Activated CD4-positive, CD25-positive, alpha-beta regulatory T cell treated with anti-CD3 and anti-CD28 coated beads, Interleukin-2, amount 50 U/mL, for 72 hours (primary cell): ENCODE measurements at places on chromosomes 16 and 17.

DNA sequence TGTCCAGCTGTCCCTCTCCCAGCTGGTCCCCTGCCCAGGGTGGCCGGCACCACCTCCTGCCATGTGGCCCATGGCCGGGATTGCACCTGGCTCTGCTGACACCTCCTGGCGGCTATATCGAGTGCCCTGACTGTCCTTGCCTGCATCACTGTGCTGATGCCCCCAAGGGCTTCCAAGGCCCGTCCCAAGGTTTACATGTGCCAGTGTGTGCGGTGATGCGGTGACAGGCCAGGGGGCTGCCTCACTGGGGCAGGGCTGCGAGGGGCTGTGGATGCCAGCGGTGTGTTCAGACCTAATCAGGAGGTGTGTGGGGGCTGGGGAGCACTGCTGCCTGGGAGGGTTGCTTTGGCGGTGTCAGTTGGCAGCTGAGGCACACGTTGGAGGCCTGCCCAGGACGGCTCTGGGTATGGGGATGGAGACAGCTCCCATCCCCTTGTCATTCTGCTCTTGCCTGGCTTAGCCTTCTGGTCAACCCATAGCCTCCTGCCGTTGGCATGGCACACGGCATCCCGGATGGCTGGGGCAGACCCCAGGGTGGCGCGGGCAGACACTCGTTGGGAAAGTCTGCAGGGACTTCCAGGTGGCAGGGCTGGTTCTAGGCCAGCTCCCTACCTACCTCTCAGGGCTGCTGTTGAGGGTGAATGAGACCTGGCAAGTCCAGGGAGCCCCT, 5.5 kb downstream of the MAP2K3 start:
- no peak for DNase-seq

DNA sequence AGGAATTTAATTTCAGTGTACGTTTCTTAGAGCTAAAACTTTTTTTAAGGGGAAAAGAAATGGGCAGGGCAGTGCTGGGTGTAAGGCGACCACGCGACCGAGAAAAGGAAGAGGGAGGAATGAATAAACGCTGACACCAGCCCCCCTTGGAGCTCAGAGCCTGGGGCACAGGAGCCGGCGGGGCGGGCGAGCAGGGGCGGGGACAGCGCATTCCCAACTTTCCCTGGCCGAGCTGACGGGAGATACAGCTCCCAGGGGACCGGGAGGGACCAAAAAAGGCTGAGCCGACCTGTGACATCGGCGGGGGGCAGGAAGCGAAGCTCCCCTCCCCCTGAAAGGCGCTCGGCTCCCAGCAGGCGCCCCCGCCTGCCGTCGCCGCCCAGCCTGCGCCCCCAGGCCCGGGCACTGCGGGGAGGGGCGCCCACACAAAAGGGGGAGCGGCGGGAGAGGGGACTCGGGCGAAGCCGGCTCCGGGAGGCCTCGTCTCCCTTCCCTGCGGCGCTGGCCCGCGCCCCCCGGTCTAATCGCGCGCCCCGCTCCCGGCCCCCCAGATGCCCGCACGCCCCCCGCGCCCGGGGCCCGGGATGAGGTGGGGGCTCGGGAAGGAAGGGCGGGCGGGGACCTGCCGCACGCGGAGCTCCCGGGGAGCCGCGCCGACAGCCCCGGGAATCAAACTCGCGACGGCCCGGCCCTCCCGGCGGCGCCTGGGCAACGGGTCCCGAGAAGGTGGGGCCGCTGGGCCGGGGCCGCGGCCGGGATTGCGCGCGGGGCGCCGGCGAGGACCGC, 622 bp downstream of the CUEDC1 start:
- no peak for DNase-seq

DNA sequence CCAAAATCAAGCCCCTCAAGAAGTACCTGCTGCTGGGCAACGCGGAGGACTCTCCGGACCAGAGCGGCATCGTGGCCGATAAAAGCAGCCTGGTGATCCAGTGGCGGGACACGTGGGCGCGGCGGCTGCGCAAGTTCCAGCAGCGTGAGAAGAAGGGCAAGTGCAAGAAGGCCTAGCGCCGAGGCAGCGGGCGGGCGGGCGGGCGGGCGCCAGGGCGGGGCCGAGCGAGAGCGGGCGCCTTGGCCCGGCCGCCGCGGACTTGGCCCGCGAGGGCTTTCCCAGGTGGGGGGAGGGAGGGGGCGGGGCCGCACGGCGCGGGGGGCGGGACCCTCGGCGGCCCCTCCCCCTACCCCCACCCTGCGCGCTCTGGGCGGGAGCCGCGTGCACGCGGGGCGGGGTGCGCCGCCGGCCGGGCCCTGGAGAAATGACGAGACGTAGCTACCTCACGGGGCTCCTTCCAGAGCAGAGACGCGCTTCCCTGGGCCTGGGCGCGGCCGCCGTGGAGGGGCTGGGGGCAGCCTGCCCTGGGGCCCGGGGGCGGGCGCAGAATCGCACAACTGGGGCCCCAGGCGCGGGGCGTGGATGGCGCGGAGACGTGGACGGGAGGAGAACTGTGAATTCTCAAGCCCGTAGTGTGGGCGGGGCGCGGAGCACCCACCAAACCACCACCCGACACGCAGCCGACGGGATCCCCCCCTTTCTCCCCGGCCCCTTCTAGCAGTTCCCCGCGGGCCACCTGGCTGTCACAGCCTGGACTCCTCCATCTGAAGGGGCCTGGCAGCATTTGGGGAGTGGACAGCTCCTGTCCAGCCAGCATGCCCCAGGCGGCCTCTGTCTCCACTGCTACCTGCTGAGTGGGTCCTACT, 218.7 kb downstream of the NTN1 start:
- peak; percentile 59 for DNase-seq

DNA sequence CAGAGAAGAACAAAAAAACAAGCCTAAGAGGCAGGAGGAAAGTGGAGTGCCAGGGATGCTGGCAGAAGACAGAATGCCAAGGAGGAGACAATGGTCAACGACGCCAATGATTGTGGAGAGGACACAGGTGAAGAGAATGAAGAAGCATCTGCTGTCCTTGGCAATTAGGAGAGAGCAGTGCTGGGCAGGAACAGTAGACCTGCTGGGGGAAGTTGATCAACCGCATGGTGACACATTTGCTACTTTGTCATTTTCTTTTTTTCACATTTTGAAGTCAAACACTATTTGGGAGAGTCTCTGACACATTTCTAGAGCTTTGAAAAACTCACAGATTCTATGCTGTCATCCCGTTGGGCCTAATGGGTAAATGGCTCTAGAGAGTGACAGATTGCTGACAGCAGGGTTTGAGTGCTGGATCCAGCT, 1.1 kb upstream of the PIK3R6 start:
- no peak for DNase-seq

- DNase-seq: peak; percentile 31
Measured at GRCh38 chr16:13866073-13866472, 53.9 kb upstream of the ERCC4 start.

- DNase-seq: no peak
Measured at GRCh38 chr17:78418326-78419026, 40.0 kb downstream of the PGS1 start.

GRCh38 chr17:4936436-4936835, 3.4 kb downstream of the SLC25A11 start:
- no peak for DNase-seq

GRCh38 chr17:78621720-78622490, 44.7 kb upstream of the DNAH17 start:
- no peak for DNase-seq

DNA sequence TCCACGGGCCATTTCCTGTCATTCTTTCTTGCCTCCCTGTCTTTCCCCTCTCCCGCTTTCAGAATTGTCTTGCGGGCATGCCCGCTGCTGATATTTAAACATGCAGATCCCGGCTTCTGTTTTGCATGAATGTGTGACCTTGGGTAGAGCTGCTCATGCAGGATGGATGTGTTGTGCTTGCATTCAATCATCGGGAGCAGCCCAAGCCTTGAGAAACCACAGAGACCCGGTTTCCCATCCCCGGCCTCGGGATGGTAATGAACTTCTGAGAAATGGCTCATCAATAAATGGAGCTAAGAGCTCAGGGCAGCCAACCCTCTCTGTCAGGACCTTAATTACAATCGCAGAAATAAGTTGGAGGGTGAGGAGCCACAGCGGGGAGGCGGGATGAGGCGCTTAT, 303.7 kb upstream of the TNRC6C start:
- no peak for DNase-seq

DNA sequence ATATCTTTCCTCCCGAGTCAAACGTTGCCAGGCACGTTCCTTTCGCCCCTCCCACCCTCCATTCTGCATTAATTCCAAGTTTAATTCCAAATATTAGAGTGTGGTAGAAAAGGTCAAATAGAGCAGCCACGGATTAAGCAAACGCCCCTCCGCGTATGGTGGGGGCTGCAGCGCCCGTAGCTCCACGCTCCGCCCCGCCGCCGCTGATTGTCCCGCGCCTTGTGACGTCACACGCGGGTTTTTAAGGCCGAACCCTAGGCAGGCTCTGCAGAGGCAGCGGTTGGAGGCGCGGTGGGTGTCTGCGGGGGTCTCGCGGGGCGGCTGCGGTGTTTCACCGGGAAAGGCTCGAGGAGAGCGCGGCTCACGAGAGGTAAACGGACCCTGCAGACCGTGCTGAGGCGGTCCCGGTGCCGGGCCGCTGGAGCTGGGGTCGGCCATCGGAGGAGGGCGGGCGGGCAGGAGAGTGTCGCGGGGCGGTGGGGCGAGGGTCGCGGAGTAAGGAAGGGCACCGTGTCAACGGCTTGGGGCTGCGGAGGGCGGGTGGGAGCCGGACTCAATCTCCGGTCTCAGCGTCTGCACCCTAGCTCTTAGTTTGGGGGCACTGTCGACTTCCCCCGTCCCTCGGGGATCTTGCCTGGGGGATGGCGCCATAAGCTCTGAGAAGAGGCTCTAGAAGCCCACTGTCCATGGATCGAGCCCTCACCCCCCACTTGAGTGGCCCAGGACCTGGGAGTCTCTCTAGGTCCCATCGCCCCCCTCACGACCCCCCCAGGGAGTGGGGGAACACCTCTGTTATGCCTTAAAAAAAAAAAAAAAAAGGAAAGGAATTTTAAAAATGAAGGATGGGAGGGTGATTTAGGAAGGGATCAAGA, at the start of gene ARL4D:
ARL4D (plus strand) TSS at position 270 of the 872 bp plus-strand sequence. CDS start 740 bp downstream, outside the sequence.
- peak; percentile 75 for DNase-seq

GRCh38 chr17:2122641-2123302, 67.9 kb downstream of the HIC1 start:
- no peak for DNase-seq

DNA sequence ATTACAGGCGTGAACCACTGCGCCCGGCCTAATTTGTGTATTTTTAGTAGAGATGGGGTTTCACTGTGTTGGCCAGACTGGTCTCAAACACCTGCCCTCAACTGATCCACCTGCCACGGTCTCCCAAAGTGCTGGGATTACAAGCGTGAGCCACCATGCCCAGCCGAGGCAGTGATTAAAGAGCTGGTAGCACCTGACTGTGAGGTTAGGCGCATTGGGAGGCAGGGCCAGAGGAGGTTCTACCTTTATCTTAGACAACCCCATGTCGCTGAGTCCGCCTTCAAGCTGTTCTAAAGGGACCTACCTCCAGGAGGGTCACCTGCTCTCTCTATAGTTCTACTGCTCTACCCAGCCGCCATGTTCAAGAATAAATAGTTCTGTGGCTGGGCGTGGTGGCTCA, 8.1 kb downstream of the RSL1D1 start:
- DNase-seq: no peak

- no peak for DNase-seq
Measured at GRCh38 chr16:86566966-86567700, 504 bp downstream of the FOXC2 start.

- no peak for DNase-seq
Measured at GRCh38 chr17:4519361-4519788, 20.7 kb downstream of the SPNS2 start.

- DNase-seq: no peak
Measured at GRCh38 chr17:83053739-83054451, 25.5 kb upstream of the METRNL start.

DNA sequence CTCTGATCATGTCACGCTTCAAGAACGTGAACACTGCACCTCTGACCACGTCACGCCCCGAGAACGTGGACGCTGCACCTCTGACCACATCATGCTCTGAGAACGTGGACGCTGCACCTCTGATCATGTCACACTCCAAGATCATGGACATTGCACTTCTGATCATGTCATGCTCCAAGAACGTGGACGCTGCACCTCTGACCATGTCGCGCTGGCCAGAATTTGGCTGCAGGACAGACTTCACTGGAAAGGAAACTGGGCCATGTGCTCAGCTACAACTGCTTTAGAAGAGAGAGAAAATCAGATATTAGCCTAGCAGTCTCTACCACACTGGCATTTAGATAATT, 182.7 kb downstream of the RPTOR start:
- DNase-seq: no peak

GRCh38 chr17:61351745-61352407, 47.8 kb upstream of the TBX2 start:
- DNase-seq: no peak

GRCh38 chr17:64075913-64076312, 54.0 kb downstream of the ERN1 start:
- no peak for DNase-seq

GRCh38 chr17:73902416-73903181, 258.4 kb upstream of the SDK2 start:
- no peak for DNase-seq

- DNase-seq: no peak
Measured at GRCh38 chr17:69223809-69224208, 4.8 kb downstream of the ABCA10 start.

- DNase-seq: no peak
Measured at GRCh38 chr16:270381-271255, 5.1 kb downstream of the RGS11 start.

- no peak for DNase-seq
Measured at GRCh38 chr17:30794372-30794771, 30.1 kb downstream of the CRLF3 start.

- no peak for DNase-seq
Measured at GRCh38 chr16:3997231-3997841, 116.8 kb upstream of the CREBBP start.

DNA sequence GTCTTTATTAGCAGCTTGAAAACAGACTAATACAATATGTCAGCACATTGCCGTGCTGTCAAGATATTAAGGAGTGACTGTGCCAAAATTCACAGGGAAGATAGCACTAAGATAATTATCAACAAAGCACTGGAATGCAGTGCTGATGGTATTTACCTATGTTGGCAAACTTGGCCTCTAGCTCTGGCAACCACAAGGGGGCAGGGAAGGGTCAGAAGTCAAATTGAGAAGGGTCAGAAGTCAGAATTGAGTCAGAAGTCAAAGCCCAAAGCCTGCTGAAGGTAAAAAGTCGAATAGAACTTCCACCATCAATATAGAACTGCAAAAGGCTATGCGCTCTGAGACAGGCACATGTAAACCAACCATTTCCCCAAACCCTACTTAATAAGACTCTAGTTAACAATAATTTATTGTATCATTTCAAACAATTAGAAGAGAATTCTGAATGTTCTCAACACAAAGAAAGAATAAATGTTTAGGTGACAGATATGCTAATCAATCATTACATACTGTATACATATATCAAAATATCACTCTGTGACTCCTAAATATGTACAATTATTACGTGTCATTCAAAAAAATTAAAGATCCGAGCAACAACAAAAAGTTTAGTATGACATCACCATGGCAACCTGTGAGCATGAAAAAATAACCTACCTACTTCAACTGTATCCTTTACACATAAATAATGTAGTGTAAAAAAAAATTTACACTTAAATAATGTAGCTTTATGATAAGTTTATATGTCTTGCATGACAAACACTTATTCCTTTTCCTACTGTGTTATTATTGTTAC, 916.1 kb downstream of the KCNJ2 start:
- DNase-seq: no peak

- no peak for DNase-seq
Measured at GRCh38 chr16:89048871-89049422, 44.7 kb upstream of the ACSF3 start.

GRCh38 chr17:36808180-36808661, 129.1 kb upstream of the LHX1 start:
- DNase-seq: no peak

GRCh38 chr16:68035227-68035626, 12.1 kb downstream of the DUS2 start:
- DNase-seq: no peak
